ENCODE measurements at places on chromosomes 13 and 19.

- DNase-seq = no peak
These were observed 389.3 kb downstream of the SUCLA2 start for GRCh38 chr13:47611664-47612288.

GRCh38 chr13:31965361-31966066 lies 66.1 kb upstream of the FRY start:
- no peak for DNase-seq

GRCh38 chr19:37855098-37855497 lies 51.3 kb downstream of the WDR87 start:
- DNase-seq = no peak

GRCh38 chr13:76245211-76245610 lies 609.1 kb downstream of the LMO7 start:
- no peak for DNase-seq

DNA sequence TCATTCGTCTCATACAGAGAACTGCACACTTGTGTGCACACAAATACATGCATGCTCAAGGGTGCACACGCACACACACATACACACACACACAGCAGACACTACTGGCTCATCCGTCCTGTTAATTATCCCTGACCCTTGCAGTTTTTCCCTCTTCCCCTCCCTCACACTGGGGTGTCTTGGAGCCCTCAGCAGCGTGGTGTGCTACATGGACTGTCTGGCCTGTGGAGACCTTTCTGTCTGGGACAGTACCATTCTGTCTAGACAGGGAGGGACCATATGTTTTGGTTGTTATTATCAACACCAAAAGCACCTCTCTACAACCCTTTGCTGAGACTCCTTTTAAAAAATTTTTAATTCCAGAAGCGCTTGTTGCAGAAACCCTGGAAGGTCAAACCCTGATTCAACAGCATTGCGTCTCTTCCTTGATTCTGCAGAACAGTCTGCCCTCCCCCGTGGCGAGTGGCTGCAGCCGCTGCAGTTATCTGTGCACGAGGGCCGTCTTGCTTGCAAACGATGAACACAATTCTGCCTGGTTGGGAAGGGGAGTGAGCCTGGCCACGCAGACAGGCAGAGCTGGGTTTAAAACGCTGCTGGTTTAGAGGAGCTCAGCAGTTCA lies 374.0 kb downstream of the IRS2 start:
- no peak for DNase-seq

- DNase-seq = no peak
These were observed 91.1 kb upstream of the ANKRD10 start for GRCh38 chr13:111005808-111006505.

Data from osteocyte (in vitro differentiated cells).